Activated T-helper 1 cell treated with anti-CD3 and anti-CD28 coated beads, Interleukin-2, amount 50 U/mL, for 16 hours (primary cell): ENCODE measurements at places on chromosomes 7 and 10.

DNA sequence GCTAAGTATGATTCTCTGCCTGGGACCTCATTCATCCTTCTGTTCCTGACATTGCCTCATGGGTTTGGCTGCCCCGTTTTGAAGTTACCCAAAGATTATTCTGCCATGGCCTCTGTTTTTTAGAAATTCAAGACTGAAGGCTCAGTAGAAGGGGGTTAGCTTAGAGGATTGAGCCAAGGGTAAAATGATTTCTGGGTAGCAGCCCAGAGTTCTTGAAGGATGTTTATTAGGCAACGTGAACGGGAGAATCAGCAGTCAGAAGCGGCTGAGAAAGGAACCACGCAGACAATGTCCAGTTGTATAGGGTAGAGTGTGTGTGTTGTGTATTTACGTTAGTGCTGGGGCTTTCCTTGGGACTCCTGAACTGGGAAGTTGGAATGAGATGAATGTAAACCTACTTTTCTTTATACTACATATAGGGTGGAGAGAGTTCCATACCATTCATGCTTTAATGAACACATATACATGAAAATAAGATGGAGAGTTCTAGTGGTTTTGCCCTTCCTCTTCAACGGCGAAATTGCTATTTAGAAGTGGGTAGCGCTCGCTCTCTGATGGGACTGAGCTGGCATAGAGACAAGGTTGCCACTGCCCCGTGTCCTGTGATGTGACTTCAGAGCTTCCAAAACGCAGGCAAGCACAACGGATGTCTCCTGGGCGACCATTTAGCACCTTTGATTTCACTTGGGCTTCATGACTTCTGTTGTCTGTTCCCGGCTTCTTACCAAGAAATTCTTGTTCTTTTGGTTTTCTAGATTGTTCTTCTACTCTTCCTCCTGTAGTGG lies 35.0 kb upstream of the IL15RA start:
- no peak for DNase-seq

DNA sequence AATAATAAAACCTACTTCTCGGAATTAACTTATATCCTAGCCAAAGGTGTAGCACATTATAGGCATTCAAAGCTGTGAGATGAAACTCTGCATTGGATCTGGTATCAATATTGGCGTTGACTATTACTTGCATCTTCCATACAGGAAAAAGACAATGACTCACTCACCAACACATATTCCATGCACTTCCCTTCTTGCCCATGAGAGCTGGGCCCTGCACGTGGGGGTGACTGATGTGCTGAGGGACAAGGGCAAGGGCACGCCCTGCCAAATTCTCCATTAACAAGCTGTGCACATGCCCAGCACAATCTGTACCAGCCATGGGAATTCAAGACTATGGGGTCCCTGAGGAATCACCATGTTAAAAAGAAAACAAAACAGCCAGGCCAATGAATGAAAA lies 188.1 kb upstream of the PDE1C start:
- DNase-seq: no peak

DNA sequence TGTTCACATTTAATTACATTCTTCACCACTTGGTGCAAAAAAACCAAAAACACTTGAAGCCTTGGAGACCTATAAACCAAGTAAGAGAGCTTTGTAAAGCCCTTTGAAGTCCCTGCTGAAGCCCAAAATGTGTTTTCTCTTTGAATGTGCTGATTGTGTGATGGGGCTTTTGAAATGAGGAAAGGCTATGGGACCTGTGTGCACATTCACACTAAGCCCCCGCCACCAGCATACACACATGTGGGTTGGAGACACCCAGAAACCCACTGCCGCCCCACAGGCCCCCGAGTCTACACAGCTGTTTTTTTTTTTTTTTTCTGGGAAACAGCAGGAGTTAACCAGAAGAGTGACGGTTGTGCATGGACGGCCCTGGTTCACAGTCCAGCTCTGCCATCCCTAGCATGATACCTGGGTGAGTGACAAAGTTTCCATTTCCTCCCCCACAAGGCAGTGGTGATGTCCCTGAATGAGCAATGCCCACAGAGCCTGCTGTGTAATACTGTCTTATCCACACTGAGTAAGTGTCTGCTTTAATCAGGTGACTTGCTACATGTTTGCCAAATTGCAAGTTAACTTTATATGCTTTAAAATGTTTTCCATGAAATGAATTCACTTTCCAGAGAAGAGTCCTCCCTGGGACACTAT lies 154.6 kb upstream of the GDF10 start:
- DNase-seq: no peak

GRCh38 chr7:133688483-133689239 lies 435.8 kb downstream of the EXOC4 start:
- DNase-seq: no peak

- no peak for DNase-seq
These were observed 5.5 kb downstream of the ZNF503 start for GRCh38 chr10:75395932-75396630.

- no peak for DNase-seq
These were observed 549.6 kb downstream of the HTR7 start for GRCh38 chr10:90308223-90308622.

DNA sequence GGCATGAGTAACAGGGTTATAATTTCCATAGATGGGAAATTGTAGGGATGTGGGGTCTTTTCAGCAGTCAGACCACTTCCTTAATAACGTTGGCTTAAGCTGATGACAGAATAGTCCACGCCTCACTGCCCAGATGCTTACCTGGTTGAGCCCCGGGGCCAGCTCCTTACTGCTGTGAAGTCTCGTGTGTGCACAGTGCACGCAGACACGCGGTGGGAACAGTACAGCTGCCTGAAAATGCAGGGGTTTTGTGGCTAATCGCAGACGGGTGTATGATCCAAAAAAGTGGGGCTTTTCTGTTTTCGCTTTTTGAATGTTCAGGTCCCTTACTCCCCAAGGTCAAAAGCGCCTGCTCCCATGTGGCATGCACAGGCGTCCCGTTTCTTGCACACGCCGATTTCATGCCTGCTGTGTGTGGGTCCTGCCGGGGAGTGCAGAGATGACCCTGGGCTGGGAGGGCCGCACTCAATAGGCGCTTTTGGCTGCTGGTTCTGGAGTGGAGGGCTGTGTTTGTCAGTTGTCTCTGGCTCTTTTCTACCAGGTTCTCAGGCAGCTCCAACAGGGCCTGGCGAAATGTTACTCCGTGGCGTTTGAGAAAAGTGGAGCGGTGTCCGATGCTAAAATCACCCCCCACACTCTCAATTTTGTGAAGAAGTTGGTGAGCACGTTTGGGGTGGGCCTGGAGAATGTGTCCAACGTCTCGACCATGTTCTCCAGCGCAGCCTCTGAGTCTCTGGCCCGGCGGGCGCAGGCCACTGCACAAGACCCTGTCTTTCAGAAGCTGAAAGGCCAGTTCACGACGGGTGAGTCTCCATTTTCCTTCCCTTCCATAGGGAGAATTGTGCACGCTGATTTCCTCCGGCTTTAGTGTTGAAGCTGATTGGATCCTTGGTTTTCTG lies 116.0 kb downstream of the TRRAP start:
- no peak for DNase-seq

DNA sequence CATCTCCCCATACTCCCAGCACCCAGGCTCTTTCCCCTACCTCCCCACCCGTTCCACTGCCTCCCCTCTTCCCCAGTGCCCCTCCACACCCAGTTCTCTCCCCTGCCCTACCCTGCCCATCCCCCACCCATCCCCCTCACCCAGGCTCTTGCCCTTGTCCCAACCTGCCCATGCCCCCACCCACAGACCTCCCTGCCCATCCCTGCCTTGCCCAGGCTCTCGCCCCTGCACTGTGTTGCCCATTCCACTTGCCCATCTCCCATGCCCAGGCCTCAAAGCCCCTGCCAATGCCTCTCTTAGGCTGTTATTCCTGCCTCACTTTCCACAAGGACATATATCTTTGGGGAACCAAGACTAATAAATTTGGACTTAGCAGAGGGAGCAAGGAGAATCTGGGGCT lies 262.6 kb upstream of the CXCL12 start:
- no peak for DNase-seq

DNA sequence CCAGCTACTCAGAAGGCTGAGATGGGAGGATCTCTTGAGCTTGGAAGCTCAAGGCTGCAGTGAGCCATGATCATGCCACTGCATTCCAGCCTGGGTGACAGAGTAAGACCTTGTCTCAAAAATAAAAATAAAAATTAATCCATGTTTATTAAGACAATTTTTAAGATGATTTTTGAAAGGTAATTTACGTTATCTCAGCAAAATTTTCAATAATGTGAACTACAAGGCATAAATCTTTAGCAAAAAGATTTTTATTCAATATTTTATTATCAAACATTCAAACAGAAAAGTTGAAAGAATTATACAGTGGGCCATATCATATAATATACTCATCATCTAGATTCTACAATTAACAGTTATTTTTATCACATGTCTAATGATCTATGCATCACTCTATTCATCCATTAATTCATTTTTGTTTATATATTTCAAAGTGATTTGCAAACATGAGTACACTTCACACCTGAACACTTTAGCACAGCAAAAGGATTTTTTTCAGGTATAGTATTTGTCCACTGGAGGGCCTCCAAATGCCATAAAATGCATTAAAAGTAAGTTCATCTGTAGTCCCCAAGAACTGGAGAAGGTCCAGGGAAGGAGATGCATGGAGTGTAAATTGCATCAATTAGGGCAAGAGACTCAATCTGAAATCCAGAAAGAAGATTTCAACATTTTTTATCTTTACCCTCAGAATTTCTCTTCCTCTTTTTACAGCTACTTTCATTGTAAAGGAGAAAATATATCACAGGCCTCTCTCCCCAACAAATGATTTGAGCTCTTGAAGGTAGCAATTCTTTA lies 38.6 kb upstream of the RSBN1L start:
- DNase-seq: no peak

DNA sequence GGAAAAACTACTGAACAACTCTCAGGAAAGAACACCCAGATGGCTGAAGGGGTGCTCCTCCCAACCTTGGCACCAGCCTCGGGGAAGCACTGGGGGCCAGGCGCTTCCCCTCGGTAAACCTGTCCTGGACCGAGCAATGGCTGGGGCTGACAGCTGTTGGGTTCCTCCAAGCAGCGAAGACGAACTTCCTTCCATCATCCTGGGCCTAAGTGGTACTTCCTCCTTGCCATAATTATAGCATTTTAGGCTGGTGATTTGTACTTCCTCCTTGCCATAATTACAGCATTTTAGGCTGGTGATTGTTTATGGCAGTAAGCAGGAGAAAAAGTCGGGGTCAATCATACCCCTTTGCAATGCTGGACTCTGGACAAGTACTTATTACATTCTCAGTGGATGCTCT lies 69.3 kb downstream of the MYOF start:
- no peak for DNase-seq

DNA sequence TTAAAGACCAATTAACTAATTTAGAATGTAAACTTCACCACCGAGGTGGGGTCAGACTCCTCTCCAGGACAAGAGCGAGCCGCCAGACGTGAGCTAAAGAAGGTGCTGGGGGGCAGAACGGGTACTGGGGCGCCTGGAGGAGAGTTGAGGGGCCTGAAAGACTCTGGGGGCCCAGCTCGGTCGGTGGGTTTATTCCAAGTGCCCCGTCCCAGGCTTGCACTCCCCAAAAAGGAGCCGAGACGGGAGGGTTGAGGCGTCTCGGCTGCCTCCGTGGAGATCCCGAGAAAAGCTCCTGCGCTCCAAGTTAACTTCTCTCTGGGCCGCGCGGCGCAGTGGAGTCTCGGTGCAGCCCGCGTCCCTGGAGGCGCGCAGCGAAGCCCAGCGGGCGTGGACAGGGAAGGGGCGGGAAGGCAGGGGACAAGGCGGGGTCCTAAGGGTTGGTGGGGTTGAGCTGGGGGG lies 553.3 kb downstream of the TFEC start:
- no peak for DNase-seq

GRCh38 chr10:88253-88652 lies 39.2 kb upstream of the TUBB8 start:
- DNase-seq: no peak

DNA sequence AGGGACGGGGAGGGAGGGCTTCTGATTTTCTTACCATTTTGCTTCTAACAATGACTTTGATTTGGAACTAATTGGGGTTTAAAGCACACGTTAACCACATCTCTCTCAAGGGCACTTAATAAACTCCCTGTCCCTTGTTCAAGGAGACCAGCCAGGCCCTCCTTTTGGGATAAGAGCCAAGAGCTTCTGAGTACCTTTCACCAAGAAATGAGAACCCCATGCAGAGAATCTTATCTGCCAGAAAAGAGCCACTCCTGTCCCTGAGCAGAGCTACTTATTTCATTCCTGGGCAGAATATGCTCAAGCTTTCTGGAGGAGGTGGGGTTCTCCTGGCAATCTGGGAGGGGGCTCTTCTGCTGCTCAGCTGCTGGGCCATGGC lies 574.6 kb downstream of the GALNT17 start:
- no peak for DNase-seq

GRCh38 chr7:17339139-17339538 lies 40.7 kb downstream of the AHR start:
- DNase-seq: no peak

DNA sequence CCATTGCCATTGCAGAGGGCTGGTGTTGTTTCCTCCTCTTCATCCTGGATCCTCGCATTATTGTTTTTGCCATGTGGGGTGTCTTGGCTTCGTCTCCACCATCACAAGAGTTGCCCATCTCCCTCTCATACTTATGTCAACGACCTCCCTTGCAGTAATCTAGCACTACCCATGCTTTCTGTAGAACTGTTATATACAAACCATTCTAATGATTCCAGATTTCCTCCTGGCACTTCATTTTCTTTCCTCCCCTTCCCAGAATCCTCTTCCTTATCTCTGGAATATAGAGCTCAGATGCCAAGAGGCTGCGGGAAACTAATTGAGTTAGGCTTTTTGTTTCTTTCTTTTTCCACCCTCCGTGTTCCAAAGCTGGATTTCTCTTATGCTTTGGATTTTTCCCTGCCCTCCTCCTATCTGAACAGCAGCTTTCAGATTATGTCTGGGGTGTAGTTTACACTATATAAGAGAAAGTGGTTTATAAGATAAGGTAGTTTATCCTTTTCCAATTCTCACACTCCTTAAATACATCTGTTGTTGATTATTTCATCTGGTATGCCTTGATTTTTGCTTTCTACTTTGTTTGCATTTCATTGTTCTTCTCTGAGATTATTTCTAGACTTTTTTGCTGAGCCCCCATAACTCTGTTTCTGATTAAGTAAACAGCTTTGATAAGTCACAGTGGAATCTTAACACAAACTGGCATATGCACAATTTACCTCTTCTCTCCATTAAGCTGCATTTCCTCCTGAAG lies 264.1 kb downstream of the BICC1 start:
- no peak for DNase-seq

- no peak for DNase-seq
These were observed 887 bp downstream of the COL13A1 start for GRCh38 chr10:69802424-69803161.

DNA sequence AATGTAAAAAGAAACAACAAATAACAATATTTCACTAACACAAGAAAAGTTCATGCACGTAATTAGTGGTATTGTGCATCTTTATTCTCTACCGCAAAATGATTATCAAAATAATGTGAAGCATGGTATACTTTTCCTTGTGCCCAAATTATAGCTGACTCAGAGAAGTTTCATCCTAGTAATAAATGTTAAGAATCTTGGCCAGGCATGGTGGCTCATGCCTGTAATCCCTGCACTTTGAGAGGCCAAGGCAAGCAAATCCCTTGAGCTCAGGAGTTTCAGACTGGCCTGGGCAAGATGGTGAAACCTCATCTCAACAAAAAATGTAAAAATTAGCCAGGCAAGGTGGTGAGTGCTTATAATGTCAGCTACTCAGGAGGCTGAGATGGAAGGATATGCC lies 105.0 kb downstream of the KMT2C start:
- no peak for DNase-seq

GRCh38 chr10:69965919-69966662 lies 86.6 kb upstream of the MACROH2A2 start:
- DNase-seq: no peak
